GDM1 (cell line): ENCODE measurements at places on chromosomes 4 and X.

DNA sequence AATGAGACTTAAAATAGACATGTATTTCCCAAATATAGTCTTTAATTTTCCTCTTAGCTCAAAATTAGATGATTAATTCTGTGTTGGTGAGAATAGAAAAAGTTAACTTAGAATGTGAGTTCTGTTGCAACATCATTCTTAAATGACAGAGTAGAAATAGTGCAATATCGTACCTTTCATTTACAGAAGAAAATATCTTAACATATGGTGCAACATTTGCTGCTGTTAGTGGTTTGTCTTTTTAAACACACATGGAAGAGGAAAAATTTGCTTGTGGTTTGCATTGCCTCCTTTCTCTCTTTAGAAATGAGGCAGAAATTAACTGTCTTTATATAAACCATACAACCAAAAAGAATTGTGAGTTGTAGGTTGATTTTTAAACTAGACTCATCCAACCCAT lies 39.3 kb upstream of the FHDC1 start:
- no peak for DNase-seq

DNA sequence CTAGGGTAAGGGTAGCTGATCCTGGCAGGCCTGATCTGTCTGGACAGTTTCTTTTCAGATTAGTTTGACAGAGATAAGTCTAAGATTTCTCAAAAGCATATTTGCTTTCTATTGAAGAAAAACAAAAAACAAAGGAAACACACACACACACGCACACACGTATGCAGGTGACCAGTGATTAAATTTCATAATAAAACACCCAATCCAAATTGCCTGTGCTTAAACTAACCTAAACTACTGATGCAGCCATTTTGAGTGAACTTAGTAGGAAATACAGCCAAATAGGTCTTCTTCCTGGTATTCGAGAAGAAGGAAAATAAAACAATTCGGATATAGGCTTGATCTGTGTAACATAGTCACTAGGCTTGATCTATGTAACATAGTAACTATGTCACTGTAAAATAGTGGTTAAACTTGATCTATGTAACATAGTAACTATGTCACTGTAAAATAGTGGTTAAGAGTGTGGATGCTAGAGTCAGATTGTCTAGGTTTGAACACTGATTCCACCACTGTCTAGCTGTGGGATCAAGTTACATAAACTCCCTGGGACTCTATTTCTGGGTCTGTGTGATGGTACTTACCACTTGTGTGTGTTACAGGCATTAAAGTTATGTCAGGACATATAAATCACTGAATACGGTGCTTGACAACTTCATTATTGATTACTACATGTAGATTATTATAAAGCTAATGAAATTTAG lies 9.8 kb upstream of the CCNG2 start:
- DNase-seq = no peak

GRCh38 chr4:137997496-137997895 lies 244.7 kb downstream of the SLC7A11 start:
- no peak for DNase-seq

GRCh38 chrX:109886122-109886761 lies 116.7 kb upstream of the TMEM164 start:
- DNase-seq = peak; percentile 4

- DNase-seq = no peak
Observed at GRCh38 chr4:47071901-47072341, 40.6 kb downstream of the GABRB1 start.

DNA sequence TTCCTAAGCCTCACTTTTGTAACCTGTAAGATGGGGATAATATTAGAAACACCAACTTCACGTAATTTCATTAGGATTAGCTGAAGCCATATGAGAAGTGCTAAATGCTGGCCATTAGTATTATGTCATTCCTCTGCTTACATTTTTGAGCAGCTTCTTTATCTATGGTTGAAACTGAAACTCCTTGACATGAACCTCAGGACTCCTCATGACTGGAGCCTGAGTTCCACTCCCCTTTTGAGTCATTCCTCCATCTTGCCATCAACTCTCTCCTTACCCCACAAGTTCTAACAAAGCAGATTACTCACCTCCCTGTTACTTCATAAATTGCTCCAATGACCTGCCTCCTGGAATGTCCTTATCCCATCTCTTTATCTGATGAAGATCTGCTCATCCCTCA lies 123.2 kb upstream of the KCNIP4 start:
- no peak for DNase-seq

GRCh38 chr4:65819192-65819591 lies 148.9 kb upstream of the EPHA5 start:
- DNase-seq = no peak

DNA sequence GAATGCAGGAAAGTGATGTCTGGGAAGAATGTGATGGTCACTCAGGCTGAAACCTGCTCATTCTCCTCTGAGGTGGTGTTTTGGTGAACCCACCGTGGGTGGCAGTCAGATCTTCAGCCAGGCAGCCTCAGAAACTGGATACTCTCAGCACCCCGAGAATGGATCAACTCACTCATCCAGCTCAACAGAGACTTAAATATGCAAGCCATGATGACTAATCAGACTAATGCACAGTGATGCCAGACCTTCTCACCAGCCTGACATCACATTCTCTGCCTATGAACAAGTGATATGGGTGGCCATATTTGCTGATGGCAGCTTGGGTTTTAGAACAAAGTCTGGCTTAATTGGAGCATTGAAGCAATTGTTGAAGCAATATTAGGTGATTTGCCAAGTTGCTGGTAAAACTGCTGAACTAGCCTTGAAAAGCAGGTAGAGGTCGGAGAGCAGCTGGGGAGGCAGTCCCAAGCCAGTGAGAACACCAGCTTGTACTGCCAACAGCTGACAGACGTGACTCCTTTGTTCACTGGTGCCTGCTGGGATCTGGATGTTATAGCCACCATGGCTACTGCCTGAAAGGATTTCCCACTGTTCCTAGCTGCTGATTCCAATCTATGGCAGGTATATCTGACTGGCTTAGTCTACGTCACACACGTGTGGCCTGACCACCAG lies 608.1 kb downstream of the MID1IP1 start:
- DNase-seq = no peak
